ENCODE measurements at places on chromosomes 6 and 20.

DNA sequence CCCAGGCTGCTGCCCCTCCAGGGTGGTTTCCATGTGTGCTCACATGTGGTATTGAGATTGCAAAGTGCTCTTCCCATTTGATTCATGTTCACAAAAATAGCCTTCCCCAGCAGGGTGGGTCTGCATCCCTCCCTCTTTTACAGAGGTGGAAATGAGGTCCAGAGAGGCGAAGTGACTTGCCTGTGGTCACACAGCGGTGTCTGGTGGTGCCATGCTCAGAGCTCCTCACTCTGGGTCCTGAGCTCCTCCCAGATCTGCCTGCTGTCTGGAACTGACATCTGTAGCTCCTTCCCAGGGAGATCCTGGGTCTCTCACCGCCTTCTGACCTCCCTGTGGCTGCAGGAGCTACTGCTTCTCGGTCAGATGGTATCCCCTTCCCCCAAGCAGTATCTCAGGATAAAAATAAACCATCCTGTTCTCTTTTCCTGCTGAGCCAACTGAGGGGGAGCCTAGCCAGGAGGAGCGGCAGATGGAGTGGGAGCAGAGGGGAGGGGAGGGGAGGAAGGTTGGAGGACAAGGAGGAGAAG is 11.9 kb downstream of the CD40 start:
- no peak for DNase-seq

GRCh38 chr20:39752262-39752876 is 790.2 kb downstream of the DHX35 start:
- no peak for DNase-seq

DNA sequence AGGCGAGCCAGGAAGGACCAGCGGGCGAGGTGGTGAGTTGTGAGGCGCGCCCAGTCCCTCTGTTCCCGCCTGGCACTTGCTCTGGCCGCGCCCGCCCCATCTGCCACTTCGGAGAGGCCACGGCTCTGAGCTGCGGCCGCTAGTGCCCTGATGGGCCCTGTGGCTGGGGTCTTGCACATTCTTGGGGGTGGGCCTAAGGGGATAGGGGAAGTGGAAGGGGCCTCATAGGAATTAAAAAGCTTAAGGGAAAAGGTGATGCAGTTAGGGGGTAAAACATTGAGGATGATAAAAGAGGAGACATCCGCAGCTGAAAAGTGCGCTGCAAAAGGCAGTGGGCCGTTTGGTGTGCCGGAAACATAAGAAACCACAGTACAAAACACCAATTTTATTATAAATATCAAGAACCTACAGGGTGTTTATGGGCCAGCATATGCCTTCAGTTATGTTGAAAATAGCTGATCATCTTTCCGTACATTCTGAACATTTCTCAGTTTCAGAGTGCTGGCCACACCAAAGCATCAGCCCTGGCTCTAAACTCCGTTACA is 1.1 kb upstream of the PSMB8 start:
- DNase-seq: no peak

DNA sequence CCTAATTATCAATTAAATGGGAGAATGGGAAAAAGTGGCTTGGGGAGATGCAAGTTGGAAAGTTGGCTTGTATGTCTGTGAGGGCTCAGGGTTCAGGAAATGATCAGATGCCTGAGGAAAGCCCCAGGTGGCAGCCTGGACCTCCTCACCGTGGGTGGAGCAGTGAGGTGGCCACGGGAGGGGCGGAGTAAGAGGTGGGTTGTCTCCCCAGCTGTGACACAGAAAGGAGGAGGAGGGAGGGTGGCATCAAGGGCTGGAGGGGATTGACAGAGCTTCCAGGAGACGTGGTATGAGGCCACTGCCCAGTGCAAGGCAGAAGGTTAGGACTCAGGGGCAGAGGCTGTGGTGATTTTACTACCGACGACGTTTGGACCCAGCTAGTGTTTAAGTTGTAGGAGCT is 672.2 kb downstream of the PRKN start:
- no peak for DNase-seq

DNA sequence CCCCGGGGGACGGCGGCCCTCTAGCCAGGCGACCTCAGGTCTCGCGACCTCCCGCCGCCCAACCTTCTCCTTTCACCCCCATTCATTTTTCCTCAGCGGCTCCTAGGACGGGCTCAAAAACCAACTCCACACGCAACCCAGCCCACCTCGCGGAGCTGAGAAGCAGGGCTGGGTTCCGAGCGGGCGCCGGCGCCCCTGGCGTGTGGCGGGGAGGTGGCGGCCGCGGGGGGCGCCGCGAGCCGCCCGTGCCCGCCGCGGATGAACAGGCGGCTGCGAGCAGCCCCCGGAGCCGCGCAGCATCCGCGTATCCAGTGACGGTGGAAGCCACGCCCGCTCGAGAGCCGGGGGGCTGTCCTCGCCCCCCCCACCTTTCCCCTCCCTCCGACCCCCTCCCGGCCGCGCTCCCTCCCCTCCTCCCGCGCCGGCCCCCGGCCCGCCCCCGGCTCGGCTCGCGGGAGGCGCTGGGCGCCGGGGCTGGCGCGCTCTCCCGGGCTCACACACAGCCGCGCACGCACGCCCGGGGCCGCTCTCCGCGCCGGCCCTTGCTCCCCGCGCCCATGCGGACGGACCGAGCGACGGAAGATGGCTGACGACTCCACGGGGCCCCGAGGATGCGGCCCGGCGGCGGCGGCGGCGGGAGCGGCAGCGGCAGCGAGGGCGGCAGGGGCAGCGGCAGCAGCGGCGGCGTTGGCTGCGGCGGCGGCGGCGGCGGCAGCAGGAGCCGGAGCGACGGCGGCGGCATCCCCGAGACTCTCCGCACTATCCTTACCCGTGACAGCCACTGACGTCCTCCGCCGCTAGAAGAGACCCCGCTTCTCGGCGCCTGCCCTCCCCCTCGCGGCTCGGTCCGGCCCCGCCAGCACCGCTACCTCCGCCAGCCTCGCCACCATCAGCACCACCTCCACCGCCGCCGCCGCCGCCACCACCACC is at the start of gene SOBP:
Gene SOBP (plus strand): TSS at position 482 of the 930 bp plus-strand sequence. CDS start 500 bp downstream, outside the sequence.
- no peak for DNase-seq

GRCh38 chr6:120290964-120291363 is 941.4 kb upstream of the MAN1A1 start:
- DNase-seq: no peak

DNA sequence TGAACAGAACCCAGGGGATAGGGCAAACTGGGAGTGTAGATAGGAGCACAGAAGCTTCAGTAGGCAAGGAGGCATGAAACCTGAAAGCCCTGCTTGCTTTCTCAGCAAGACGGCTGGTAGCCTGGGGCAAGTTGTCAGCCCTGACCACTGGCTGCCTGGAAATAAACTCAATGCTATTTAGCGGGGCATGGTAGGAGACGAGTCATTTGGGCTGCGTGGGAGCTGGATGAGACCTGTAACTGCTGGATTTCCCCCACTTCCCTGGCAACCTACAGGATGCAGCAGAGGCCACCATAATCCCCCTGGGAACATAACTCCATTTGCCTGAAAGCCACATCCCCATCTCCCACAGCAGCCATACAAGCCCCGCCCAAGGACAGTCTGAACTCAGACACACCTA is 332.6 kb upstream of the TBX18 start:
- no peak for DNase-seq

GRCh38 chr6:90431576-90431975 is 134.9 kb upstream of the BACH2 start:
- DNase-seq: no peak

- DNase-seq: no peak
Measured at GRCh38 chr20:51019656-51020592, 3.0 kb downstream of the KCNG1 start.

- no peak for DNase-seq
Measured at GRCh38 chr6:34246563-34247391, 2.0 kb downstream of the SMIM29 start.

GRCh38 chr6:16810411-16810810 is 49.2 kb upstream of the ATXN1 start:
- DNase-seq: no peak

GRCh38 chr6:25777031-25777430 is 22.5 kb downstream of the SLC17A4 start:
- DNase-seq: no peak

- no peak for DNase-seq
Measured at GRCh38 chr6:6747371-6747770, 158.9 kb downstream of the LY86 start.

DNA sequence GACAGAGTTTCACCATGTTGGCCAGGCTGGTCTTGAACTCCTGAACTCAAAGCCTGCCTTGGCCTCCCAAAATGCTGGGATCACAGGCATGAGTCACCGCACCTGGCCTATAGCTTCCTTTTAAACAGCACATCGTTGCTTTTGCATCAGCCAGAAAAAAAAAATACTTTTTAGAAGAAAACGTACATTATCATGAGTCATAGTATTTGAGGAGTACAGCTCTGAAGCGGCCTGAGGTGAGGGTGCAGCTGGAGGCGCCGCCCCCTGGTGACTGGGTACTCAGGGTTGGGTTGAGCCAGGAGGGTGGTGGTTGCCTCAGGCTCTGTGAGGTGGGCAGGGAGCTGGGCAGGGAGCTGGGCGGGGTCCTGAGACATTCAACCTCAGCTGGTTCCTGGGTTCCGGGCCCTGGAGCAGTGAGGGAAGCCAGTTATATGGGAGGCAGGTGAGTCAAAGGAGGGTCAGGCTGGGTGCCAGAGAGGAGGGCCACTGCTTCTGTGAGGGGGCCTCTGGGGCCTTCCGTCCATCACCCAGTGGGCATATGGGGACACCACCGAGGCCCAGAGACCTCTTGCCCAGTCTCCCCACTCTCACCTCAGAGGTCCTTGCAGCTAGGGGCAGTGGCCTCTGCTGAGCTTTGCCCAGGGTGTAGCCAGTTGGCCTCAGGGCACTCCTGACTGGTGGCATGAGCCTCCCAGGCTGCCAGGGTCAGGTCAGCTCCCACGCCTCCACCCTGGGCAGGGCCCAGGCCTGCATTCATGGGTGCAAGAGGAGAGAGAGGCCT is 11.7 kb upstream of the ID1 start:
- DNase-seq: no peak

- DNase-seq: no peak
Measured at GRCh38 chr6:122033564-122034181, 365.8 kb upstream of the HSF2 start.

- DNase-seq: no peak
Measured at GRCh38 chr6:140597181-140597580, 1222.7 kb upstream of the CITED2 start.

- no peak for DNase-seq
Measured at GRCh38 chr20:4998160-4998651, 3.1 kb downstream of the SLC23A2 start.

DNA sequence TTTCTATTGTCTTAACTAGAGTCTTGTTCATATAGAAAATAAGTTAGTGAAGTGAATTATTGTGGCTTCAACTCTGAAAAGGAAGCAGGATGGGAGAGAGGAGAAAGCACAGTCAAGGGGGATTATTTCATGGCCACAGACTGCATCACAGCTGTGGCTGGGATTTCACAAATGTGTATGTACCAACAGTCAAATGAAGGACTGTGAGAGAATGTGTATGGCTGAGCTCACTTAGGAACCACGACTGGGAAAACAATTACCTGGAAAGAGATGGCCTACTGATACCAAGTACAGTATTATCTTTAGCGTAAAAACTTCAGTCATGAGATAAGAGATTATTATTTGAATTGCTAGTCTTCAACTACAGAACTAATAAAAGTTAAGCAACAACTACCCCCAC is 54.9 kb downstream of the SESN1 start:
- DNase-seq: no peak

DNA sequence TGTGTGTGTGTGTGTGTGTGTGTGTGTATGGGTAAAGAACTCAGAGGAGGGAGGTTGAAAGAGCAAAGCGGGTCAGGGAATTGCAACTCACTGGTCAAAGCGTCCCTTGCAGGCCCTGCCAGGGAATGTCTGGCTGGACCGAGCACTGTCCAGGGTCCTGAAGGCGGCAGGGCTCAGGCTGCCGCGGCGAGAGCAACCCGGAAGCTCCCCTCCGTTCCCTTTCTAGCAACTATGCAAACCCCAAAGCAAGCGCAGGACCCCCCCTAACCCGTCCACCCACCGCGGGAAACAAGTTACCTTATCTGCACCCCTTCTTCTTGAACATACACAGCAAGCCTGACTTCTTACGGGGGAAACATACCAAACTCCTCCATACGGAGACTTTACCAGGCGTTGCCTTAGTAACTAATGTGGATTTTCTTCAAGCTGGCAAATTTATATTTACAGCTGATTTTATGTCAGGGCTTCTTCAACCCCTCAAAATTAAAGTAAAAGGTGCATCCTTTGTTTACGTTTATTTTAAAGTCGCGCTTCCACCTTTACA is 538 bp upstream of the GRM1 start:
- DNase-seq: no peak

GRCh38 chr6:44176130-44176761 is 17.6 kb downstream of the CAPN11 start:
- no peak for DNase-seq

- DNase-seq: no peak
Measured at GRCh38 chr6:24997905-24998304, 62.1 kb upstream of the RIPOR2 start.

DNA sequence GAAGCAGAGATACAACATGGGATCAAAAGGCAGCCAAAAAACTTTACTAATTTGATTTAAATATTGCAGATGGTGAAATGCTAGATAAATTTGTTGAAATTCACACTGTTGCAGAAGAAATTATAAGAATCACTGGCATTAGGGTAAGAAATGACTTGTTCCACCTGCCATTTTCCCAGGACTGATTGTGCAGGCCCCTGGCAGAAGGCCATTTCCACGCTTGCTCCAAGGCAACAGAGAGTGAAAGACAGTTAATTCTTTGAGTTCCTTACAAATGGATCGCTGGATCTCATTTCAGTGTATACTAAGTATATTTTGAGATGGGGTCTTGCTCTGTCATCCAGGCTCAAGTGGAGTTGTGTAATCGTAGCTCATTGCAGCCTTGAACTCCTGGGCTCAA is 67.0 kb upstream of the TMEM181 start:
- no peak for DNase-seq

- no peak for DNase-seq
Measured at GRCh38 chr20:47215653-47216397, 140.7 kb downstream of the ZMYND8 start.

DNA sequence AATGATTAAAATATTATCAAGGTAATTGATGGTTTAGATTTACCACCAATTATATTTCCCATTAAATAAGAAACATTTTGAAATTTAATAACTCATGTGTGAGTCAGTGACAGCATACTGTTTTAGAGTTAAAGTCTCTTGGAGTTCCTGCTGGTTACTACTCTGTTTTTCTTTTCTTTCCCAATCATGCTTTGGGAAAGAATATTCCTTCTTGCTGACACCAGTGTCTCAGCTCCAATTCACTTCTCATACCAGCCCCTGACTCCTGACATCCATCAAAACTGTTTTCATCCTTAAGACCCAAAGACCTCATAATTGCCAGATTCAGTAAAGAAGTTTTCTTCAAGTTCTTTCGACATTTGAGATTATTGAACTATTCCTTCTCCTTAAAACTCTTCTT is 50.3 kb downstream of the AIG1 start:
- no peak for DNase-seq

All from activated CD4-positive, CD25-positive, alpha-beta regulatory T cell treated with anti-CD3 and anti-CD28 coated beads, Interleukin-2, amount 50 U/mL, for 16 hours (primary cell).